ENCODE measurements at places on chromosomes 4 and X.

- no peak for DNase-seq
Measured at GRCh38 chrX:154720067-154720466, 30.8 kb downstream of the GAB3 start.

DNA sequence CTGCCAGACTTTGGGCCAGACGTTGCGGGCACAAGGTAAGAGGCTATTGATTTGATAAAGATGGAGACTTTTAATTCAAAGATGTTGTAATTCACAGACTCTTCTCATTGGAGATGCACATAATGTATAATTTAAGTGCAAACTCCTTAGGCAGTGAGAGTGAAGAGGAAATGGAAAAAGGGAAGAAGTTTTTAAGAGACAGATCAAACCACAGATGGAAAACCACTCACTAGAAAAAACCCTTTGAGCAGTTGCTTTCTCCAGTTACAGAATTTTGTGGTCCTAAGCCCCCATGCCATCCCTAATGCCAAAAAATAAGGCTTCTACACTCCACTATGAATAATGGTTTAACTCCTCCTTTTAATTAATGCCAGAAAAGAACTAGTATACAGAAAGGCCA is 977.1 kb upstream of the PRKX start:
- no peak for DNase-seq

- DNase-seq, result peak; percentile 71
Measured at GRCh38 chr4:37685161-37685822, 884 bp downstream of the RELL1 start.

- DNase-seq, result no peak
Measured at GRCh38 chr4:147336252-147336651, 144.6 kb upstream of the EDNRA start.

GRCh38 chr4:55127521-55127920 is 2.1 kb upstream of the KDR start:
- no peak for DNase-seq

DNA sequence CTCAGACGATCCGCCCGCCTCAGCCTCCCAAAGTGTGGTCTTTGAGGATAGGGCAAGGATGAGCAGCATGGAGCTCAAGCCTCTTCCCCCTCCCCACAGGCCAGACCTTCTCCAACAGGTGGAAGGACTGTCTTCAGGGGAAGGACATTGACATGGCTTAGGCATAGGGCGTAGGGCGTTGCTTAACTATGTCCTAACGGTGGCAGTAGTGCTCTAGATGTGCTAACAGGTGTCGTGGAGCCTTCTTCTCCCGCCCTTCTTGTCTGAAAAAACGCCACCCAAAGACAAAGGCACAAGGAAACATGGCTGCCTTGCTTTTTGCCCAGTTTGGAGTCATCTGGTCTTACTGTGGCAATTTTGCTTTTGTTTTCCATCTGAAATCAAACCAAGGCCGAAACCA is 219.8 kb downstream of the OR13H1 start:
- DNase-seq, result no peak

- DNase-seq, result no peak
Measured at GRCh38 chr4:6339818-6340445, 70.3 kb downstream of the WFS1 start.

DNA sequence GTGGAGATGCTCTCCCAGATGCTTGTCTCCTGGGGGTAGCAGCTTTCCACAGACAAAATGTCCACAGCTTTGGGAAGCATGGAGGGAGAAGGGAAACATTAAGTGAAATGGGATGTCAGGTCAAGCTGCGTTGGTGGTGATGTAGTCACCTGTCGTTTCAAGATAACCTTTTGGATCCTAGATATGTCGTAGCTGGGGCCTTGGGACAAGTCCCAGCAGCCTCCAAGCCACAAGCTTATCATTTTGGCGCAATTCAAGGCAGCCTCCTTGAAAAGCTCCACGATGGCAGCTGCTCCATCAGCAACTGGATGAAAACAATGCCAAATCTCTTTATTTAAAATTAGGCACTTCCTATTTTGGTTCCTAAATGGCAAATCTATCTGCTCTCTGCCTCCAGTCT is 52.0 kb downstream of the RTL9 start:
- no peak for DNase-seq

DNA sequence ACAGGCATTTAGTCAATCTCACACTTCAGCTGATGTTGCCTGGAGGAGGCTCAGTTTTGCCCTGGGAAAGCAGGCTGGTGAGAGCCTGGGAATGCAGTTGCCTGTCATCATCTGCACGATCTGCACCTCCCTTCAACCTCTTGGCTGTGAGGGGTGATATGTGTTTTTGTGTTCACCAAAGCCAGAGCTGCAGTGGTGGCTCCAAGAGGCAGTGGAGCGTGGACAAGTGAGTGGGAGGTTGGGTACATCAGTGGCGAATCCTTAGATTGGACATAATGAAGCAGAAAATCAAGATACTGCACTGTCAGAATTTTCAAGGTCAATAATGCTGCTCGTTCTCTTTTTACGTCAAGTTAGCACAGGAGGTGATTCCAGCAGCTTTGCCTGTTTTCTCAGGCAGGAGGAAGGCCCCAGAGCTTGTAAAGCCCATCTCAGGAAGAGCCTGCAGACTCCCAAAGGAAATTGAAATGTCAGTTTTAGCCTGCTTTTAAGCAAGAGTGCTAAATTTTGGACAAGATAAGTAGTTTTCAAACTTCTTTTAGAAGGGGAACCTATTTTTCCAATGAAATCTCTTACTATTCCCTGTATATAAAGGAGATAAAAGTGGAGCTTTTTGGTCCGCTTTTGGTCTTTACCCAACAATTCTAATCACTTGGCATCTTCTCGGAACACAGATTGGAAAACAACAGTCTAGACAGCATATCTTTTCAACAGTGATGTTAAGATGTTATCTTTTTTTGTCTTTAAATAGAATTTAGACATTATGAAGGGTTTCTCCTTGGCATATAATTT is 92.8 kb downstream of the FRAS1 start:
- DNase-seq, result no peak

DNA sequence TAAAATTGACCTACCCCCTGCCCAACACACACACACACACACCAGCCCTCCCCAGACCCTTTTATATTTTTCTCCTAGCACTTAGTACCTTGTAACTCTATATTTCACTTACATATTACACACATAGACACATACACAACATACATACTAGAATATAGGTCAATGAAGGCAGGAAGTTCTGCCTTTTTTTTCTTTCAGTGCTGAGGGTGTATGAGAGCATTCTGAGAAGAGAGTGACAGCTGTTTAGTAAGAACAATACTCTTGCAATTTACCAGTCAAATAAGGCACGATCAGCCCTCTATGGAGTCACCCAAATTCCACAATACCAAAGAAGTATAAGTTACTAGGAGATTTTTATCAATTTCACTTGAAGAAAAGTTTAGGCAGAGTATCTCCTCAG is 33.5 kb downstream of the ACE2 start:
- no peak for DNase-seq

GRCh38 chr4:12635629-12636028 is 848.5 kb downstream of the RAB28 start:
- DNase-seq, result no peak

DNA sequence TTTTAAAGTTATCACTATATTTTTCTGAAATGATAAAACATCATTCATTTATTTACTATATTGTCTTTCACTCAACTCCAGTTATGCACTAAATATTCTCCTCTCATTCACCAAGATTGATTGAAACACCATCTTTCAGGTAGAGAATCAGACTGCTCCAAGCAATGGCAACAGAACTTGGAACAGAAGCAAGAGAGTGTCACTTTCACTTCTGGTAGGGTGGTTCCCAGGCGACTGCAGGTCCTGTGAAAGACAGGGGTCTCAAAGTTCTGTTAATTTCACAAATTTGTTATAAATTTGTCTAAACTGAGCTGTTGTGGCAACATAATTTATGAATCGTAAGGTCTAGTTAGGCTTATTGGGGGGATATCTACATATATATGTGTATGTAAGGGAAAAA is 47.8 kb downstream of the RHOH start:
- DNase-seq, result no peak

DNA sequence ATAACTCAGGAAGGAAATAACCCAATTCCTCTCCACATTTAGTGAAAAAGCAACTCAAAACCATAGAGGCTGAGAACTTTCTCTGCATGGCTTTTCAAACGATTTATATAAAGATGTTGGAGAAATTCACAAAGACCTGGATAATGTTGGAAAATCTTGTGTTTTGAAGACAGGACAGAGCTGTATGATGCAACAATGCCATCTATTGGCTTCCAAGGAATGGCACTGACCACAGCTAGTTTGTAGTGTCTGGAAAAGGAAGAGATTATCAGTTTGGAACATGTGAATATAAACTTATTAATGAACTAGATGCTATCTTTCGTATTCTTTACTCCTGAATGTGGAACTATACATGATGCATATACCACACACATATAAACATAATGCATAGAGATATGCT is 503.6 kb downstream of the IL1RAPL1 start:
- DNase-seq, result no peak

- DNase-seq, result no peak
Measured at GRCh38 chrX:100721328-100721727, 10.6 kb downstream of the SYTL4 start.

DNA sequence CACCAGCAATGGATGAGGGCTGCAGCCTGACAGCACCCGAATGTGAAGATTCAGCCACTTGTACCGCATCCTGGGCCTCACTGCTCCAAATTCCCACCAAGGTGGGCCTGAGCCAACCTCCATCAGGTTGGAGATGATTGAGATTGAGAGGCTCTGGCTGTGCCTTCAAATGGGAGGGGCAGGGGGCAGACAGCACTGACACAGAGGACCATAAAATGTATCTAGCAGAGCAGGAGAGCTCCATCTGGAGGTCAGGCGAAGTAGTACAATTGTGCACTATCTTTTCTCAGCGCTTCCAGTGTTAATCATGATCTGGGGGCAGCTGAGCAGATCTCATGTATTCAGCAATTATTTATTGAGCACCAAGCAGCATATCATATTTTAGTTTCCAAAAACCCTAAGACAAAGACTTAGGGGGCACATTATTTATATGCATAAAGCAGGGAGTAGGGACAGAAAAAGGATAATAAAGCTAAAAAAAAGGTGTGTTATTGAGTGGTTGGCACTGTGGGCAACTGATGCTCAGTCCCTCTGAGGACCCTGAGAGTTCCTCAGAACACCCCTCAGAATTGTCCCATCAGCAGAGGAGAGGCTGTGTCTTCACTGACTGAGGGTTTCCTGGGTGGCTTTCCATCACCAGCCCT is 31.6 kb upstream of the C1QTNF7 start:
- DNase-seq, result peak; percentile 49

DNA sequence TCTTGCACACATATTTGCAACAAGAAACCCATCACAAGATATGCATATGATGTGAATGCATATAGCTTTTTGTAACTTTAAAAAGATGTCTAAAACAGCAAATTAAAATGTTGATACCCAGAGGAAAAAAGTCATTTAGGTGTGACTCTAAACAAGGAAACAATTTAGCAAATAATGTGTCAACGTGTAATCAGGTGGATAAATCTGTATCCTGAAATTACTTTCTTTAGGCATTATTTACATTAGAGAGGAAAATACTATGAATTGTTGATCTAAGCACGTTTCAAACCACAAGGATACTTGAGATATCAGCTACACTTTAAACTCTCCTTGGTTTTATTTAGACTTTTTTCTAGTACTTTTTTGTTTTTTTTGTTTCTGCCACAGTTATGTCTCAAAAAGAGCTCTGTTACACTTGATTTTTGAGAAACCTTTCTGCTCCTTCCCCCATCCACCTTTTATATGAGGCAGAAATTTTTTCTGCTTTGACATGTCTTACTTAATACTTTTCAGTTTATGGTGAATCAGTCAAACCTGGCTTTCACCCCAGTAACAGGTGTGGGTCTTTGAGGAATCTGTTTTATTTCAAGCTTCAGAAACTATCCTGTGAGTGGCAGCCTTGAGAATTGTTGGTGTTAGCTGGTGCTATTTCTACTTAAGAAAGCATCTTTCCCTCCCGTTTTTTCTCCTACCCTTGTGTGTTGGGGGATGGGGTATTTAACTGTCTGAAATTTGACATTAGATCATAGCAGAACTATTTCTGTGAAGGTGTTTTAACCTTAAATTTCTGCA is 1.9 kb downstream of the NPNT start:
- DNase-seq, result no peak

DNA sequence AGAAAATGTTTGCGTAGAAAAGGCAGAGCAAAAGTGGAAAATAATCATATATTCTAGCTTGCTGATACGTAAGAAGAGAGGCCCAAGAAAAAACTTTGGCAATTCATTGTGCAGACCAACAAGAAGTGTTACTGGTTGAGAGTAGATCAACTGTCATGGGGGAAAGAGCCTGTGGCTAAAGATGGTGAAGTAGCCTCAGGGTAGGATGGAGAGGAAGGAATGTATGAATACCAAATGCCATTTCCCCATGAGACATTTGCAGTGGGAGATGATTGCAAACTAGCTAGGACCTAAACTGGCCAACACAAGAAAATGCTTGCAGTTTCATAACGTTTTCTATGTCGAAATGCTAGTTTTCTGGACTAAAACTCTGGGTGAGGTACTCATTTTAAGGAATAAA is 47.7 kb upstream of the ADGRL3 start:
- no peak for DNase-seq

- peak; percentile 31 for DNase-seq
Measured at GRCh38 chr4:8917868-8918783, 46.5 kb upstream of the HMX1 start.

DNA sequence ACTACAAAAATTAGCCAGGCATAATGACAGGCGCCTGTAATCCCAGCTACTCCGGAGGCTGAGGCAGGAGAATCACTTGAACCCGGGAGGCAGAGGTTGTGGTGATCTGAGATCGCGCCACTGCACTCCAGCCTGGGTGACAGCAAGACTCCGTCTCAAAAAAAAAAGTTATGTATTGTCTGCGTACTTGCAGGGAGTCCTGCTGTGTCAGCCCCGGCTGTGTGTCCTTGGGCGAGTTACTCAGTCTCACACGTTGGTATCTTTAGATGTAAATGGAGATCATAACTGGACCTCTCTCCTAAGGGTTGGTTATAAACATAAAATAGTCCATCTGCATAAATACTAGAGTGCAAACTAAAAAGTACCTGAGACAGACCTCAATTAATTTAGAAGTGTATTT is 22.7 kb upstream of the TBC1D14 start:
- no peak for DNase-seq

DNA sequence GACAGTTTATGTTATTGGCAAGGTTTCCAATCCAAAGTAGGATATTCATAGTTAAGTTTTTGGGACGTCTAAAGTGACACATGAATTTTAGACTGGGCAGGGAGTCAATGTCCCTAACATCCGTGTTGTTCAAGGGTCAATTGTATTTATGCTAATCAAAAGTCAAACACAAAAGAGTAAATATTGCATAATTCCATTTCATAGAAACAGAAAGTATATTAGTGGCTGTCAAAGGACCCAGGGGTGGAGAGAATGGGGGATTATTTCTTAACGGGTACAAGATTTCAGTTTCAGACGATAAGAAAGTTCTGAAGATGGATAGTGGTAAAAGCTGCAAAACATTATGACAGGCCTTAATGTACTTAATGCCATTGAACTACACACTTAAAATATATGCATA is 971.8 kb upstream of the AGA start:
- no peak for DNase-seq

All from CD4-positive, alpha-beta T cell treated with Interleukin-1 beta for 1 hour (primary cell).